ENCODE measurements at places on chromosomes 5 and 9. TPM values are rescaled to one million over a fixed set of nuclear protein-coding genes. Genes with fewer than 3 reads are reported as not detected.
A peak's percentile ranks its signal among the peaks of the same experiment; 100 is the strongest.

- no peak for DNase-seq
Measured at GRCh38 chr5:27403243-27403882, 365.0 kb upstream of the CDH9 start.

- no peak for DNase-seq
Measured at GRCh38 chr9:132993511-132993939, 15.0 kb downstream of the GFI1B start.

DNA sequence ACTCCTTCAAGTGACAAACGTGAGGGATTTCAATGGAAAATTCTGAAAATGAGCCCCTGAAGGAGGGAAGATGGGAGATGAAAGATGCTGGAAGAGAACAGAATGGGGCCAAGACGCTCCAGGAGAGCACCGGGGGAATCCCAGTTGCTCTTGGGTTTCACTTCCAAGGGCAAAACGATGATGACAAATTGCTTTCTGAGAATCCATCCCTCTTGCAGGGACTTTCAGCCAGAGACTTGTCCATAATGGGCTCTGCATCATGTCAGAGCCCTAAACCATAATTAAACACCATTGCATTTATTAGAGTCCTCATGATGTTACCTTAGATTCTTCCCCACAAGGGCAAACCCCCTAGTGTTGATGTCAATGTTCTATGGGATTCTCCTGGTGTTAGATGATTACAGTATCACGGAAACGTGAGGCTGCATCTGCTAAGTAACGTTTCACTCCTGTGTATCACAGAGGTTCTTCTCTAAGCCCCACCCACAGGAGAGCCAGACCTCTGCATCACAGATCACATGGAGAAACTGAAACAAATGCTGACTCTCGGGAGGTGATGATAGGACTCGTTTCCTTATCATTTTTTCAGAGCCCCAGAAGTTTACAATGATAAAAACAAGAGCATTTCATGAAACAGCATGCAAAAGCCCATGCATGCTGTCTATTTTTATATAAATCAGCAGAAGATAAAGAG, 114.4 kb downstream of the TENT4A start:
- DNase-seq, result peak; percentile 71

GRCh38 chr9:107488375-107489143, 1.0 kb downstream of the KLF4 start:
- DNase-seq, result peak; percentile 27

- DNase-seq, result no peak
Measured at GRCh38 chr9:30078195-30078594, 2306.2 kb upstream of the ACO1 start.

- no peak for DNase-seq
Measured at GRCh38 chr5:143084407-143084806, 314.2 kb downstream of the ARHGAP26 start.

GRCh38 chr5:115946655-115947054, 15.6 kb upstream of the LVRN start:
- DNase-seq, result no peak

- no peak for DNase-seq
Measured at GRCh38 chr9:119044806-119045205, 324.4 kb downstream of the BRINP1 start.

GRCh38 chr9:133233681-133234432, 24.8 kb upstream of the OBP2B start:
- no peak for DNase-seq

DNA sequence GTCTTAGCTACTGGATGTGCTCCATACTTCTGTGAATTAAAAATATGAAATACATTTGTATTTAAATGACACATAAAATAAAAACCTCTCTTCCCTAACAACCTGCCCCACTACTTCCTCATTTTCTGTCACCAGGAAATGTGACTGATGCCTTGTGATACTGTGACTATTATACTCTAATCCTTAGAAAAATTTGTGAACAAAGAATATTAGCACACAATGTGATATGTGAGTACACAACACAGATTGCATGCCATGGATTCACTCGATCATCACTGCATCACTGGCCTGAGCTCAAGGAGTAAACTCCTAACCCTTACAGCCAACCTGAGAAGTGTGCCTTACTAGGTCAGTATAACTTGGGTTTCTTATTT, 281.0 kb downstream of the EFNA5 start:
- no peak for DNase-seq

- DNase-seq, result no peak
Measured at GRCh38 chr5:149869411-149869821, 75.2 kb downstream of the PDE6A start.

- DNase-seq, result no peak
Measured at GRCh38 chr5:108727236-108727650, 20.5 kb upstream of the FER start.

- DNase-seq, result no peak
Measured at GRCh38 chr5:179804555-179804947, 2.1 kb downstream of the MGAT4B start.

DNA sequence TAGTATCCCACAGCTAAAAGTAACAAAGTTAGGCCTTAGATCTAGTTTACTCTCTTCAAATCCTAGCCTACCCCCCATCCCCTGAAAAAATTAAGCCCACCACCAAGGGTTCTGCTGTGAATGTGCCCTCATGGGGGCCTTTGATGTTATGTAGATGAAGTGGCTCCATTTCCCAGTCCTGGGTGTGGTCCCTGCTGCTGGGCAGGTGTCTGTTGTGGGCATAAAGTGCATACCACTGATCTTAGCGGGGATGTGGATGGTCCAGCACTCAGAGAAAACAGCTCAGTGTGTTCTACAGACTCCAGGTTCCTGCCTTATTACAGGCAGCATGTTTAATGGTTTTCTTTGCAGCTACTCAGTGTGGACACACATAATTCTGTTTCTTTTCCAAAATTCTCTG, 1.9 kb downstream of the PCBD2 start:
- no peak for DNase-seq

- no peak for DNase-seq
Measured at GRCh38 chr5:101796427-101796826, 499.7 kb downstream of the SLCO4C1 start.

GRCh38 chr5:126883564-126884245, 106.8 kb downstream of the LMNB1 start:
- DNase-seq, result no peak

GRCh38 chr9:91843623-91844148, 106.3 kb downstream of the ROR2 start:
- no peak for DNase-seq

GRCh38 chr9:127451608-127451857, 223 bp downstream of the LRSAM1 start:
- no peak for DNase-seq

- DNase-seq, result no peak
Measured at GRCh38 chr9:100619194-100619593, 41.3 kb downstream of the CAVIN4 start.

- DNase-seq, result no peak
Measured at GRCh38 chr5:95045181-95045965, 239.5 kb downstream of the MCTP1 start.

The FCN2 gene
- total RNA-seq, result not detected

The LVRN gene
- total RNA-seq, result 0.77 TPM

The PCDHGA7 gene
- total RNA-seq, result 0.26 TPM

The KIF2A gene
- 80.4 TPM for total RNA-seq

The LCN12 gene
- total RNA-seq, result 11.3 TPM

The ISL1 gene
- not detected for total RNA-seq

The POU5F2 gene
- total RNA-seq, result 4.4 TPM

The PCDHB3 gene
- total RNA-seq, result not detected
